Stimulated activated CD8-positive, alpha-beta memory T cell treated with anti-CD3 and anti-CD28 coated beads, Interleukin-2, amount 100 ng/mL, for 48 hours (primary cell): ENCODE measurements at places on chromosomes 2 and 18.

DNA sequence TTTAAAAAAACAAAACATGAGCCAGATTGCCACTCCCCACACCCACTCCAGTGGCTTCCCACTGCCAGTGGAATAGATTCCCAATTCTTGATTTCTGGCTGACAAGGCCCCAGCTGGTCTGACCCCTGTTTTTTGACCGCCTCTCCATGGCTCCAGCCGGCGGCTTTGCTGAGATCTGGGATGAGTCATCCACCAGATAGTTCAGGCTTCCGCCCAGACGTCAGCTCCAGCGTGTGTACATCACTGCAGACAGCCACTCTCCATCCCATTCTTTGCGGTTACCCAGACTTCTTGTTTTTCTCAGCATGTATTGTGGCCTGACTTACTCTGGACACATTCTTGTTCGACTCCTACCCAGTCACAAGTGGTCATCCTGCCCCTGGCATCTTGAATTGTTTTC lies 227.9 kb downstream of the GBX2 start:
- no peak for DNase-seq

DNA sequence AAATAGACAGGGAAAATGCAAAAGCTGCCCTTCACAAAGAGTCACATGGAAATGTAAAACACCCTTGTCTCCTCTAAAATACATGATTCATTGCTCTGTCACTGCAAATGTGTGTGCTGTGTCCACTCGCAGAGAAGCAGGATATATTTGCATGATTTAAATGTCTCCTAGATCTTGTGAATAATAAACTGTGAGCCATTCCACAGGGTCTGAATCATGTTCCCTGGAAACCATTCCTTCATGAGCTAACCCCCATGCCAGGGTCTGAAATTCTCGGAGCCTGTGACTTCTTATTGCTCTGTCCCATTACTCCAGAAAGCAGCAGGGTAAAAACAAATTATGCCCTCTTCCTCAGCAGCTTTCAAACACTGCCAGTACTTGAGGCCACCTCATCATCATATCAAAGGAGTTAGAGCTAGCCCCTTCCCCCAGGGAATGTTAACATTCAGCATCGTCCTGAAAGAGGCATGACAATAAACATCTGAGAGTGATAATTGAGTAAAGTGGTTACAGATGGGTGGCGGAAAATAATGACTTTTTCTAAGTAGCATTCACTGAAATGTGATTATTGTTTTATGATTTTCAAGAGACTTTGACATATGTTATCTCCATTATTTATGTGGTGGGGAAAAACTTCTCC lies 11.7 kb upstream of the CNGA3 start:
- DNase-seq: no peak

DNA sequence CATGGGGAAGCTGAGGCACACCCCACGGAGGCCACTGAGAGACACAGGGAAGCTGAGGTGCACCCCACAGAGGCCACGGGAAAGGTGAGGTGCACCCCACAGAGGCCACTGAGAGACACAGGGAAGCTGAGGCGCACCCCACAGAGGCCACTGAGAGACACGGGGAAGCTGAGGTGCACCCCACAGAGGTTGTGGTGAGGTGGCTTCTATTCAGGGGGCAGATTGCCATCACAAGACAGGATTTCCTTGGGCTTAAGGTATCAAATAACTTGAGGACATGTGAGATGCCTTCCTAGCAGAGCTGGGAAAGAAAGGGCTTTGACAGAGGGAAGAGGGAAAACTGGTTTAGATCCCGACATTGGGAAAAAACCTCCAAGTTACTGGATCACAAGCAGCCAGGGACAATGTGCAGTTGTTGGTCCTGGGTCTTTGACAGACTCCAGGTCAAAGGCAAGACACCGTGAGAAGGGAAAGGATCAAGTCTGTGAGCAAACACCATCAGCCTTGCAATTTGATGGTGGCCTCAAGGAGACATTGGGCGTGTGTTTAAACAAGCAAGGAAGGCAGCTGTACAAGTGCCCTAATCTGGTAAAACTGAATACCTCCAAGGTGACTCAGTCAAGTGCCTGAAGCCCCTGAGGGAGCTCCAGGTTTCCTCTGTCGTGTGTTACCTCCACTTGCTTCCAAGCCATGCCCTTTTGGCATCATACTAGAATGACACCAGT lies 133.2 kb upstream of the EPAS1 start:
- no peak for DNase-seq

DNA sequence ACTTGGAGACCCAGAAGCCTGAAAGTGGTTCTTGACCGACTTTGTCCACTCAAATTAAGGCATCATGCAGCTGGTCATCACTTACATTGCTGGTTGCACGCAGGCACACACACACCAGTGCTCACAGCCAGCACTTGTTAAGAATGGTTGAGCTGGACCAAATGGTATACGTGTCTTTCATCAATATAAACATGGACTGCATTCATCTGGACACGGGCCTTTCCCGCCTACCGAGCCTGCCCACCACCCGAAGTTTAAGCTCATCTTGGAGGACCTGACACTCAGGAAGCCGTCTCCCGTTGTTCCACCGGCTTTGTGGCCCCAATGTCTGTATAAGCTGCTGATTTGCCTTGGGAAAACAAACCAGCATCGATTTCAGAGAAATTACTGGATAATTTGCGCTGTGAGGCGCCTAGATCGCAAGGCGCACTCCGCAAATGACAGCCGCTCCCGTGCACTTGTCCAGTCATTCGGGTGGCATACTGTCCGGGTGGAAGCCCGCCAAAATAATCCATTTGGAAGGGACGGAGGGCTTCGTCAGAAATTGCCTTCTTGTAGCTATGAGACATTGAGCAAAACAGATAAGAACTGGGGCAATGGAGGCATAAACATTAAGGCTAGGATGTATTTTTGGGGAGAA lies 40.1 kb upstream of the AKAIN1 start:
- no peak for DNase-seq

DNA sequence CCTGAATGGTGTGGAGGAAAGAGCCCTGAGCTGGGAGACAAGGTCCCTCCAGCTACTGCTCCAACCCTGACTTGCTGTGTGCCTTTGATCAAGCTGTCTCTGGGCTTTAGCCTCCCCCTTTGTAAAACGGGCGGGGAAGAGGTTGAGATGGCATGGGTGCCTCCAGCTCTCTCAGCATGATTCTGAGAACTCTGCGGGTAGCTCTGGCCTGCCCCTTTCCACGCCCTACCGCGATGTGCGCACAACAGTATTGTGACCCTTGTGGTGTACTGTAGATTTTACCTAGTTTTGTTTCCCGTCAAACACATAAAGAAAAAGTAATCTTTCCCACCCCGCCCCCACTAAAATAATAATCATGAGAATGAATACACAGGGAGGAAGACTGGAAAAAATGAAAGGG lies 5.3 kb downstream of the CD8A start:
- peak; percentile 67 for DNase-seq
